ENCODE measurements at places on chromosomes 2 and 18. TPM values are rescaled to one million over a fixed set of nuclear protein-coding genes. Genes with fewer than 3 reads are reported as not detected.

- DNase-seq: no peak
These were observed 520 bp upstream of the CYP20A1 start for GRCh38 chr2:203238292-203238703.

GRCh38 chr2:203535078-203535783, at the start of gene RAPH1:
RAPH1 (minus strand) TSS chr2:203535301; CDS start chr2:203495353, 39,948 bp downstream.
- DNase-seq: no peak

DNA sequence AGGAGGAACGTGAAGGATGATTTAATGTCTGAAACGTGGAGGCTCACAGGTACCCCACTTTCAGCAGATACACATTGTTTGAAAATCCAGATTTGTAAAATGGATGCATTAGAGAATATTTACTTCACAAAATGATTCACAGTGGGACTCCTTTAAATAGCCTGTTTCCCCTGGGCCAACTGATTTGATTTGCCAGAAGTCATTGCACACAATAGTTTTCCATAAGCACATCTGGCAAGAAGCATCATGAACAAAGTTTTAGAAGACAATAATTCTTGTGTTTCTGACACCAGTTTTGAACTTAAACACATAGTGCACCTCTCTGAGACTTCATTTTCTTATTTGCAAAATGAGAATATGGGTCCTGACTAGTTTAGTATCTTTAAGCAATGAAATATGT, 451.4 kb upstream of the SLC14A2 start:
- no peak for DNase-seq

DNA sequence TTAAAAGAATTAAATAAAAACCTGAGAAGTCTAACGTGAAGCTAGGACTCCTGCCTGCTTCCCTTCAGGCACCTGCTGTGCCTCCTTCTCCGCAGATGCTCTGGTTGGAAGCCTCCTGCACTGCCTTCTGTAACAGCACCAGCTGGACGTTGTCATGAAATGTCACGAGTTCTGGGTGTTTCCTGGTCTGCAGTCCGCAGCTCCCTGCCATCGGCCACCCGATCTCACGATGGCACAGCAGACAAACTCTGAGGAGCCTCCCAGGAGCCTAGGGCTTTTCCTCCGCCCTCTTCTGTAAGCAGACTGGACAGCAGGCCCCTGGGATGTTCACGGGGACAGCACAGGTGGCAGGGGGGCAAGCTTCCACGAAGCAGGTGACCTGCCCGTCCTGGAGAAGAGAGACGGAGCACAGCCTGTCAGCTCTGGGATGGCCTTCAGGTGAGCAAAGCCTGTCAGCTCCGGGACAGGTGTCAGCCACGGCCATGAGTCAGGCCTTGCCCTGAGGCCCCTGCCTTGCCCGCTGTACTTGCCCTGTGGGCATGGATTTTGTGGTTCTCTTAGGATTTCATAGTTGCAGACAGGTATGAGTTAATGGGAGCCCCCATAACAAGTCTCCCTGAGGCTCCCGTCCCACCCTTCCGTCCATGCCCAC, 110.3 kb downstream of the PXDN start:
- DNase-seq: no peak

DNA sequence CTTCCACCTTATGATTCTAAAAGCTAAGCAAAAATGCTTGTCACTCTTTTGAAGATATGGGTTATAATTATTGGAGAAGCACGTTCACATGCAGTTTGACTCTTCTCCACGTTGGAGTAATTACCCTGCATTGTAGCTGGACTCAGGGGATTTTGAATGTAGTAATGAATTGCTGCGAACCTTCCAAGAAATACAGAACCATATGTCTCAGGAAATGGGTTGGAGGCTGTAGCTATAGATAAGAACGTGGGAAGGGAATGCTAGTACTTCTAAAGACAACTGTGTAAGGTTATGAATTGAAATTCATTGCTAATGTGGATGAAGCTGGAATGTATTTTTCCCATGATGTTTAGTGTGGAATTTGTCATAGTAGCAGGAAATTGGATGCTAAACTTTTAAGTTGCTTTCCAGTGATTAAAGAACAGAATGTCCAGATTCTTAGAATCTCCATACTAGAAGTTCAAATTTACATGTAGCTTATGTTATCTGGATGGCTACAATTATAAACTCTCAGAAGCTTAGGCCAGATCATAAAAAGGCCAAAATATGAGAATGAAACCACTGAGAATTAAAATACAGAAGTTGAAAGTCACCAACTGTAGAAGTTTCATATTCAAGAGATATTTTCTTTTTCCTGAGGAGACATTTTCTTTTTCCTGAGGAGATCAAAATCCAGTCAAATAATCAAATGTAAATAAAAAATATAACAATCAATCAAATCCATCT, 27.3 kb upstream of the SPOPL start:
- no peak for DNase-seq

- DNase-seq: no peak
These were observed 121.1 kb upstream of the TEX51 start for GRCh38 chr2:126777620-126777978.

- DNase-seq: no peak
These were observed 158.0 kb upstream of the HNMT start for GRCh38 chr2:137806068-137806805.

- DNase-seq: no peak
These were observed 235.2 kb downstream of the GCA start for GRCh38 chr2:162579169-162579568.

GRCh38 chr18:6413579-6414117, 1.1 kb downstream of the L3MBTL4 start:
- no peak for DNase-seq

Gene OTOS
- not detected for total RNA-seq

Gene DOK6
- total RNA-seq: 0.88 TPM

Gene FHL2
- 89.1 TPM for total RNA-seq

Gene GREB1L
- 0.66 TPM for total RNA-seq

Gene MC5R
- total RNA-seq: 0.38 TPM

Gene TDRD15
- not detected for total RNA-seq

Gene KYNU
- total RNA-seq: 2.9 TPM

Gene GBX2
- total RNA-seq: not detected

Gene SRD5A2
- total RNA-seq: not detected

Gene CRYBA2
- not detected for total RNA-seq
